Activated CD8-positive, alpha-beta memory T cell treated with anti-CD3 and anti-CD28 coated beads, Interleukin-2, amount 10 ng/mL, durations not matched to agents 7 days and 5 days (primary cell): ENCODE measurements at places on chromosomes 4 and X. TPM values are rescaled to one million over a fixed set of nuclear protein-coding genes. Genes with fewer than 3 reads are reported as not detected.

The TCEAL9 gene
- 2.4 TPM for total RNA-seq

The RAP1GDS1 gene
- total RNA-seq: 57.2 TPM

The CPXCR1 gene
- not detected for total RNA-seq

The HSD17B10 gene
- total RNA-seq: 147 TPM

The RASSF6 gene
- total RNA-seq: not detected

The MTNR1A gene
- total RNA-seq: not detected

The PLXNB3 gene
- total RNA-seq: 0.42 TPM

The SASH3 gene
- 231 TPM for total RNA-seq

The KLHL8 gene
- 11.0 TPM for total RNA-seq

The ZXDA gene
- total RNA-seq: 3.8 TPM

The ERAS gene
- not detected for total RNA-seq

The SMIM31 gene
- total RNA-seq: not detected

The ELK1 gene
- 57.4 TPM for total RNA-seq

GRCh38 chr4:174505007-174505406 lies 17.3 kb downstream of the HPGD start:
- DNase-seq: no peak

- DNase-seq: no peak
Observed at GRCh38 chrX:120790118-120790517, 85.5 kb downstream of the CT47B1 start.

DNA sequence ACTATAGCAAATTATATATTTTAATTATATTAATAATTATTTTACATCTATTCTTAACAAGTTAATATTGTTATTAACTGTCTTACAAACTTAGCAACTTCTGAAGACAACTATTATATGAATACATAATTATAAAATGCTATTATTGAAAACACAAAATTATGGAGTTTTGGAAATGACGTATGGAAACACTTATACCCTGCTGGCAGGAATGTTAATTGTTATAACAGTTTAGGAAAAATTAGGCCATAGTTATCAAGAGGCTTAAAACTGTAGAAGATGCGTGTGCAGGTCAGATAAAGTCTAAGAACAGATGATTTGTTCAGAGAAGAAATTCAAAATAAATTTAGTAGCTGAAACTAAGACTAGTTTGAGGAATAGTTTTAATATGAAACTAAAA lies 211.7 kb downstream of the FAT4 start:
- no peak for DNase-seq

GRCh38 chrX:31132821-31133241 lies 61.0 kb upstream of the FTHL17 start:
- DNase-seq: no peak

- DNase-seq: no peak
Observed at GRCh38 chr4:186939226-186939625, 215.6 kb upstream of the FAT1 start.

DNA sequence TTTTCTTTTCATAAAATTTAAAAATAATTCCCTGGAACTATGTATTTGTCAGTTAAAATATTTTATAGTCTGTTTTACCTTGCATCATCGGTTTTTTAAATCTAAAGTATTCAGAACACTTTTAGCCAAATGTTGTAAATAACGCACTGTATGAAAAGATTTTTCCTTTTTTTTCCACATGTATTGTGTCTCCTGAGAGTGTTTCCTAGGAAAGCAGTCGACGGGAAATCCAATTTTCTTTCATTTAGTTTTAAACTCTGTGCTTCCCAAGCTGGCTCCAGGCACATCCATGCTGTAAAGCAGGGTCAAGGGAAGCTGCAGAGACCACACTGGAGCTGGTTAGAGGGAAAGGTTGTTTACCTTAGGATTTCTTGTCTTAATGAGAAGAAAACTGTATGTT lies 1724.3 kb upstream of the TENM3 start:
- no peak for DNase-seq

DNA sequence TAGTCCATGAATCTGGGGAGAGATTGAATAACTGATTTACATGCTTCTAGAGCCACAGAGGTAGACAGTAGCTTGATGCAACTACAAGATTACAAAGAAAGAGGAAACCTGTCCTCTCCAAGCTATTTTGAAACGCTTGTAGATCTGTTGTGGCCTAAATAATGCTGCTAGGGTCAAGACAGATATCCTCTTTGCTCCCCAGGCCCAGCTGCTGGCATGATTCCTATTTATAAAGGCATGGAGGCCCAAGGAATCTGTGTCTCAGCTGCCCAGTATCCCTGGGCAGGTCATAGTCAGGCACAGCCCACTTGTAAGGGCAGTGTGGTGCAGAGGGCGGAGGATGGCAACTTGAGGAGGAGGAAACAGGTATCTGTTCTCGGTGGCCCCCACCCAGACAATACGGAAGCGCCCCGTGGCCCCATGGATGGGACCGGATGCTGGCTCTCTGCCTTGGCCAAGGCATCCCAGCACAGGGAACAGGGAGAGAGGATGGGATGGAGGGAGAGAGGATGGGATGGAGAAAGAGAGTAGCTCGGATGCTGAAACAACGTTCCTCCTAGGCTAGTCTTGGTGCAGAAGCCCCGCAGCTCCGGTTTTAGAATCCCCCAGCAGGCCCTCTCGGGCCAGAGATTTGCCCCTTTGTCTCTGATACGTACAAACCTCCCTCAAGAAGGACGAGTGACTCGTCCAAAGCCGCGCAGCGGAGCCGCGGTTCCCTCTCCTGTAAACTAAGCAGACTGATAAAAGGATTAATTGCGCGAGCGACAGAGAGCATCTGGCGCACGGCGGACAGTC lies 767 bp upstream of the SMIM20 start:
- peak; percentile 65 for DNase-seq

- DNase-seq: no peak
Observed at GRCh38 chrX:22086003-22086402, 53.9 kb downstream of the PHEX start.

GRCh38 chr4:124334119-124334518 lies 378.4 kb downstream of the ANKRD50 start:
- no peak for DNase-seq

GRCh38 chr4:113882668-113883067 lies 96.8 kb downstream of the ARSJ start:
- DNase-seq: no peak

- DNase-seq: no peak
Observed at GRCh38 chr4:47462799-47463234, 685 bp downstream of the COMMD8 start.

- DNase-seq: no peak
Observed at GRCh38 chr4:123113155-123113554, 190.8 kb upstream of the NUDT6 start.

DNA sequence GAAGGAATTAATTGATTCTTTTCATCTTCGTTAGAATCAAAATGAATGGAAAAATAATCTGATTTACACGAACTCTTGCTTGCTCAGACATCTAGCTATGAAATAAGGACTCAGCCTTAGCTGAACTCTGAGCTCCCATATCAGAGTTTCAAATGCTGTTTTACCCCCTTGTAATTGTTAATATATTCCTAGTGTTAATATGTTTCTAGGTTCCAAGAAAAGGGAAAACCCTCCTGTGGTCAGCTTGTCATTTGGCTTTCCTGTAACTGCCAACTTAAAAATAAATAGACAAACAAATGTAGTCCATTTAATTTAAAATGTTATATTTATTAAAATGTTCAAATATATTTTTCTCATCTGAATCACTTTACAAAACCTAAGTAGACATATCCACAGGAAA lies 432.1 kb downstream of the ARHGAP24 start:
- DNase-seq: no peak

- no peak for DNase-seq
Observed at GRCh38 chrX:1205681-1206611, 6.5 kb downstream of the CRLF2 start.

DNA sequence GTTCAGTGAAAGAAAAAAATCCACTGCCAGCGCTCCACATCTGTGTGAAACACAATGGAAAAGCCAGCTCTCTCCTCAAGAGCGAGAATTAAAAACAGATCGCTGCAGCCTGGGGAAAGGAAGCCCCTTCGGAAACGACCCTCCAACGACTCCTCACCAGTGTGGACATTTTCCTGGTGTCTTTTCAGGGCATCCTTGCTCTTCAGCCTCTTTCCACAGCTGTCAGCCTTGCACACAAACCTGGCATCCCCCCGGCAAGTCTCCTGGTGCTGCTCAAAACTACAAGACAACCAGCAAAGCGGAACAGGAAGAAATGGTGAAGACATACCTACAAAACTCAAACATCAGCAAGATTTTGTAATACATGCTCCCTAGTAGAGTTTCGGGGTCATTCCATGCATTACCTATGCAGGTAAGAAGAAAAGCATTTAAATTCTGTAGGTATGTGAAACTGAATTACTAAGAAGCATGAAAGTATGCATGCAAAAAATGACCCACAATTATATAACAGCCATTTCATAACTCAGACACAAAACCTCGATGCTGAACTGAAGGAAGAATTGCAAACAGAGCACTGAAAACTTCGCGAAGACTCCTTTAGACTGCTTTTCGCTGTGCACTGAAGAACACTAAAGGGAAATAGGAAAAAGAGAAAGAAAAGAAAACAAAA lies 106.1 kb downstream of the PRDM5 start:
- no peak for DNase-seq

DNA sequence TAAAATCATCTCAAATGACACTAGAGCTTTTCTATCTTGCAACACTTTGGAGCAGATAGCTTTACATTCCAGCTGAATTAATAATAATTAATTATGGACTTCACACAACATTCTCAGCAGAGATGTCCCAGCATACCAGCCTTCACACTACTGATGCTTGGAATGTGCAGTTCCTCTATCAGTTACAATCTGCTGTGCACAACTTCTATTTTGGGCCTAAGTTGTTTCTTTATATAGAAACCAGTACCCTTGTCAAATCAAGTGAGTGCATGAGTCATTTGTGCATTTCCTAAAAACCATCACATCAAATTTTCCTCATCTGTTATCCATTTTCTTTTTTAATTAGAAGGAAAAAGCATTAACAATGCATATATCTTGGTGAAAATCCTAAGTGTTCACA lies 8.8 kb upstream of the RASL11B start:
- no peak for DNase-seq

GRCh38 chr4:38983787-38984598 lies 48.2 kb downstream of the TMEM156 start:
- DNase-seq: no peak

- DNase-seq: peak; percentile 80
Observed at GRCh38 chrX:124217304-124218251, 114.9 kb upstream of the TEX13D start.

GRCh38 chrX:103211012-103211715 lies 3.7 kb upstream of the BEX4 start:
- peak; percentile 52 for DNase-seq

DNA sequence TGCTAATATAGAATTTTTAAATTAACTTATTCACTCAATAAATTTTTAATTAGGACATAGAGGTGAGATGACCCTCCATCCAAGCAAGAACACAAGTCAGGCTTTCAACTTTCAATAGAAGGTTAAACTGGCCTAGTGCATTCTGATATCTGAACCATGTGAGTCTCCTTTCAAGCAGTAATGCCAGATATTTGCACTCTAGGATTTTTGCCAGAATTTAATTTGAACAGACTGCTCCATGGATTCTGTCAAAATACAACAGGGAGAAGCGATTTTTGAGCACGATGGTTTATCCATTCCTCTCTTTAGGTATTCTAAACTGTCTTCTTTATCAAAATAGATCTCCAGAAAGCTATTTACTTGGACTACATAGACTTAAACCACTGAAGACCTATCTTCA lies 72.0 kb upstream of the DCLK2 start:
- DNase-seq: no peak

DNA sequence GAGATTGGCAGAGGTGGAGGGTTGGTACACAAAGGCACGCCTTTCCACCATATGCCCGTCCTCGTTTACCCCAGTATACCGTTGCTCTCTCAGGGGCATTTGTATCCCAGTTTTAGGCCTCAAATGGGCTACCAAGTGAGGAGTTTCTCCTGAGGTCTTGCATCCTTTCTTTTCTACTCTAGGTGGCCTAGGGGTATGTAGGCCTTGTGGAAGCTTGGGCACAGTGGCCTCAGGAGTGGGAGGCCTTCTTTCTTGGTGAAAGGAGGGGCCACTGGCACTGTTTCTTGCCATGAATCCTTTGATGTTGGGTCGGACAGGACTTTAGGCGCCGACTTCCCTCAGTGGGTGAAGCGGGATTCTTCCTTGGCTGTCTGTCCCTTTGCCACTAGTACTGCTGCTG lies 15.3 kb upstream of the MAGIX start:
- DNase-seq: no peak

DNA sequence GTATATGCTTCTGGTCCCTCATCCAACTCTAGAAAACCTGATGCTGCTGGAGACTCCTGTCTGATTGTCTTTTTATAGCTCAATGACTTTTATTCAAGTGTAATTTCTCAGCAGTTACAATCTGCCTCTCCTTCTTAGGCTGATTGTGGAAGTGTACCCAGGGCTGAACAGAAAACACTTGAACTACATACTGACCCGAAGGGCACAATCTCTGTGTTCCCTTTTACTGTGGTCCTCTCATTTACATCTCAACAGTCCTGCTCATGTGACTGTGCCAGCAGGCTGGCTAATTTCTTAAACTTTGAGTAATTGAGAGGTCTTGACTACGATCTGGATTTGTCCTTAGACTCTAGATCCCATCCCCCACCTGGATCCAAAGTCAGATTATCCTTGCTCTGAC lies 863.4 kb downstream of the PDHA2 start:
- no peak for DNase-seq

- DNase-seq: no peak
Observed at GRCh38 chr4:98564852-98565251, 93.6 kb downstream of the TSPAN5 start.

DNA sequence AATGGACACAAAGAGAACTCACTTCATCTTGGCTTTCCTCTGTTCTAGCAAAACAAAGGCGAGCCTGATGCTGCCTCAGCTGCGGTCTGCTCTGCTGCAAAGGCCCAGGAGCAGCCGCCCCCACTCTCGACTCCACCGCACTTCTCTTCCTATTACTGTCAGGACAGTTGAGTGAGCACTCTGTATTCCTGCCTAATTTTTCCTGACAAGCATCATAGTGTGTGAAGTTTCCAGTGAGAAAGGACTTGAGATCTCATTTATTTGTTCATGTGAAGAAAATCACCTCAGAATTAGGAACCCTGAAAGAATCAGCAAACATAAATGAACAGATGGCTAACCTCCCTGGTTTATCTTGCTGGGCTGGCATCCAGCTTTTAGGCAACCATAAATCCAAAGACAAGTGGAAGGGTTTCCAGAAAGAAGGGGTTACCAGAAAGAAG lies 15.6 kb downstream of the SCARB2 start:
- no peak for DNase-seq

GRCh38 chrX:20362268-20363267 lies 95.9 kb upstream of the RPS6KA3 start:
- no peak for DNase-seq

GRCh38 chrX:133916984-133917722 lies 68.2 kb downstream of the GPC3 start:
- no peak for DNase-seq

GRCh38 chr4:17232566-17233253 lies 279.2 kb downstream of the QDPR start:
- DNase-seq: no peak

- DNase-seq: no peak
Observed at GRCh38 chrX:53004038-53004437, 44.6 kb upstream of the GPR173 start.

GRCh38 chr4:164952551-164952950 lies 24.9 kb downstream of the TRIM61 start:
- no peak for DNase-seq
